Vagina (tissue), 2 donors: ENCODE measurements at places on chromosomes 3 and 15. TPM values are rescaled to one million over a fixed set of nuclear protein-coding genes. Genes with fewer than 3 reads are reported as not detected.

DNA sequence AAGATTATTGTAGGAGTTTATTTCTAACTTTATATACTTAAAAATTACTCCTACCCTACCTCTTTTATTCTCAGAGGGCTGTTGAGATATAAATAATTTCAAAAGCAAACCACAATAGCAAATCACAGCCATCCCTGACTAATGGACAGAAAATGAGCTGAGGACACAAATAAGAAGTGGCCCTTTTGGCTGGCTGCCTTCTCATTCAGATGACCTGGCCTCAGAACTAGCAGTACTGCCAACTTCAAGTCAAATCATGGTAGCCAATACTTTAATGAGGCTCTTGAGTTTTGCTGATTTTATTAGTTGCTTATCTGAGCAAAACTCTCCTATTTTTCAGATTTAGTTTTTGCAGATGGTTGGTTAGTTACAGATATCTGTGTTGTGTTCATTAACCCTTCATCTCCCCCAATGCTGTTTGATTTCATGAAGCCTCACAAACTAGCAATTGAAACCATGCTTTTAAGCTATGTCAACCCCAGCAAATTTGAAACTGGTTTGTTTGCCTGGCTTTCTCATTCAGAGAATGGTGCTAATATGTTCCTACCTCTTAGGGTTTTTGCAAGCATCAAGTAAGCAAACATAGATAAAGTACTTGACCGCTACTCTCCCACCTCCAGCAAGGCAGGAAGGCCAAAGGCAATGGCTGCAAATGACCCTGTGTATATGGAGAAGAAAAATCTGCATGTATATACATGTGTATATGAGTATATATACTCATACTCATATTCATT is 73.4 kb upstream of the HACD2 start:
- no peak for DNase-seq
- H3K27me3 ChIP-seq, result no peaks in the 10 kb centered on the region
- peak overlapping the region; percentile 86 for H3K27ac ChIP-seq
- peaks cover 95% of the 10 kb centered on the region for H3K4me1 ChIP-seq

DNA sequence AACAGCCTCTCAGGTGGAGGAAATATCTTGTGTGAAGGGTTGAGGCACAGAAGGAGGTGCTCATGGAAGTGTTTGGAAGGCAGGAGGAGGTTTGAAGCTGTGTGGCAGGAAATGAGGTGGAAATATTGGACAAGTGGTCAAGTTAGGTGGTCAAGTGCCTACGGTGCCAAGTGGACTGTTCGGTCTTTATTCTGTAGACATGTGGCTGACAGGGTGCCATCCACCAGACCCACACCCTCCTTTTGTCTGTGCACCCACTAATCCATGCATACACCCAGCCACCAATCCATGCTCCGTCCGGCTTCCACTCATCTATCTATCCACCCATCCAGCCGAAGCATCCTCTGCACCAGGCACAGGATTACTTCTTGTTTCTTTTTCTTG is 2.2 kb downstream of the SLC6A20 start:
- H3K27ac ChIP-seq, result no peak overlapping the region
- no peaks in the 10 kb centered on the region for H3K36me3 ChIP-seq
- no peaks in the 10 kb centered on the region for H3K27me3 ChIP-seq
- peaks cover 13% of the 10 kb centered on the region for H3K4me1 ChIP-seq

- H3K36me3 ChIP-seq, result no peaks in the 10 kb centered on the region
- H3K27ac ChIP-seq, result peak overlapping the region; percentile 46
- H3K27me3 ChIP-seq, result no peaks in the 10 kb centered on the region
- peaks cover 31% of the 10 kb centered on the region for H3K4me1 ChIP-seq
- peak; percentile 67 for DNase-seq
Measured at GRCh38 chr15:77507143-77507897, 86.6 kb downstream of the HMG20A start.

DNA sequence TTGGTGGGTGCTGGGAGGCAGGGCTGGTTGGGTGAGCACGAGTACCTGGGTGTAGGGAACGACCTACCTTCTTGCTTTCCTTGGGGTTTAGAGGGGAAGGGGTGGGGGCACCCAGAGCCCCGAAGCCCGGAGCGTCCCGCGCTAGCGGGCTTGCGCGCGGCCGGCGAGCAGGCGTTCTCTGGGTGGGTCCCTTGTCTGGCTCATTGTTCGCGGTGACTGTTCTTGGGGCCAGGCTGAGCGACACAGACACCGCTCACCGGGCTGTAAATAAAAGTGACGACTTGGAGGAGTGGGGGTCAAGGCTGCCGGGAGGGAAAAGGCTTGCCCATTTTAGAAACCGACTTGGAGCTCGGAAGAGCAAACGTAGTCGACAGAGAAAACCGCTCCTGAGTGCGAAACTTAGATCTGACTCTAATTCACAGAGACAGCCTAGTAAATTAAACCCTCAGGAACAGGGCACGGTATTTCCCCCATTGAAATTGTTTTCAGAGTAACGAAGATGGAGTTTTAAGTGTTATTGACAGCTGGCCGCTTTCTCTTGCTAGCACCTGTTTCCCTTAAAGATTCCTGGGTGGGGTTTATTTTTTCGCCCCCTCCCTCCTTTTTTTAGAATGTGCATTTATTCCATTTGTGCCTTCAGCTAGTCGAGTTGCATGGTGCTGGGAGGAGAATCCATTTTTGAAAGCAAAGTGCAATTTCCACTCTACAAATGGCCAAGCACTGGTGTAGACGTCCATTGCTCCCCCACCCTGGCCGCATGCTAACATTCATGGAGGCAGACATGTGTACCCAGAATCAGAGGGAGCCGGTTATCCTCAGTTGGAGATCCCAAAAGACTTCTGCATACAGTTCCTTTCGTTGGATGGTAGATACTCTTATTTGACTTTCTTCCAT is 532.1 kb upstream of the SEMA6D start:
- H3K4me1 ChIP-seq, result peaks cover 14% of the 10 kb centered on the region
- H3K36me3 ChIP-seq, result no peaks in the 10 kb centered on the region
- H3K27me3 ChIP-seq, result peaks cover 4% of the 10 kb centered on the region
- H3K27ac ChIP-seq, result no peak overlapping the region
- H3K4me3 ChIP-seq, result peak overlapping the region; percentile 48

DNA sequence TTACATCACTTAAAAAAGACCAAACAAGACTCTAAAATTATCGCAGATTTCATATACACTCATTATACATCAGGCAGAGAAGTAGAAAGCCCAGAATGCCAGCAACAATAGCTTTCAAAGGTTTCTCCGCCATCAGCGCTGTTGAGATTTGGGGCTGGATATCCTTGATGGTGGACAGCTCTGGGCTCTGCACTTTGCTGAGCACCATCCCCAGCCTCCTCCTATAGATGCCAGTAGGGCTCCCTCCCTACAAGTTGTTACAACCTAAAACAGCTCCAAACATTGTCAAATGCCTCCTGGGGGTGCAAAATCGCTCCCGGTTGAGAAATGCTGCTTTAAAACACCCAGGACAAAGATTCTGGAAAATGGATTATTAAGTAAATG is 73.5 kb downstream of the ATP10A start:
- no peak overlapping the region for H3K4me3 ChIP-seq
- no peaks in the 10 kb centered on the region for H3K27me3 ChIP-seq
- peaks cover 33% of the 10 kb centered on the region for H3K4me1 ChIP-seq
- H3K27ac ChIP-seq, result peak overlapping the region; percentile 49
- no peak for DNase-seq

GRCh38 chr3:113183748-113184661 is 27.4 kb upstream of the BOC start:
- H3K27me3 ChIP-seq, result no peaks in the 10 kb centered on the region
- no peaks in the 10 kb centered on the region for H3K36me3 ChIP-seq
- no peaks in the 10 kb centered on the region for H3K4me1 ChIP-seq
- DNase-seq, result no peak
- H3K27ac ChIP-seq, result no peak overlapping the region
- H3K4me3 ChIP-seq, result no peak overlapping the region

- no peaks in the 10 kb centered on the region for H3K4me1 ChIP-seq
- no peaks in the 10 kb centered on the region for H3K27me3 ChIP-seq
- no peak for DNase-seq
- no peak overlapping the region for H3K27ac ChIP-seq
Measured at GRCh38 chr3:157856078-157856939, 249.9 kb downstream of the SHOX2 start.

DNA sequence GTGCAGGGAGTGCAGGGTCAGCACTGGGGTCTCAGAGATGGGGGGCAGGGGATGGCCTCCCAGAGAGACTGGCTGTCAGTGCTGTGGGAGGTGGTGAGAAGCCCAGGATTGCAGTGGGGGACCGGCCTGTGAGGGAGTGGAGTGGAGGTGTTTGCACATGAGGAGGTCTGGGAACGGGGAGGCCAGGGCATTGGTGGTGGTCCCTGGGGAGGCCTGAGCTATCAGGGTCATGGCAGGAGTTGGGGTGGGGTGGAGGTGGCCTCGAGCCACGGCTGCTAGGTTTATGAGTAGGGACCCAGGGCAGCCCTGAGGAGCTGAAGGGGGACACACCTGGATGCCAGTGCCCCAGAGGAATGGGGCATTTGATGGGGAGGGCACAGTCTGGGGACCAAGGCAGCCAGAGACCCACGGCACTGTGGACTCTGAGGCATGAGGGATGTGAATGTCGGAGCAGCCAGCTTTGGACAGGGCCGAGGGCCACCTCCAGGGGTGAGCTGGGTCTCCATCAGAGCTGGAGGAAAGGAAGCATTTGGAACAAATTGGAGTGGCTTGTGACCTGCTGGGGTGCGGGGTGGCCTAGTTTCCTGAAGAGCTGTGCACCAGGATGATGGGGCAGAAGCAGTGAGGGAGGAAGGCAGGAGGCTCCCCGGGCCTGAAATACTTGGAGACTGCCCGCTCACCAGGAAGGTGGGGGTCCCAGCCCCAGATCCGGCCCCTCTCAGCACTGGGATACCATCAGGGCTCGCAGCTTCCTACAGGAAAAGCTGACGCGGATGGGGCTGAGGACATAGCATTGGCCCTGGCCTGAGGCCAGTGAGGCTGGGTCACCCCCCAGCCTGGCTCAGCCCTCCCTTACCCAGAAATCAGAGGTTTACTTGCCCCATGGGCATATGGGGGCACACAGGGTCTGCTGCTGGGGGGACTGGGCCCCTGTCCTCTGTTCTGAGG is 9.5 kb upstream of the CSPG4 start:
- DNase-seq, result no peak
- no peak overlapping the region for H3K4me3 ChIP-seq
- no peaks in the 10 kb centered on the region for H3K36me3 ChIP-seq
- no peaks in the 10 kb centered on the region for H3K27me3 ChIP-seq
- no peak overlapping the region for H3K27ac ChIP-seq

Gene PLA2G4E
- 8.8 TPM for total RNA-seq

Gene IQCF6
- not detected for total RNA-seq

Gene TERC
- total RNA-seq, result 204 TPM

Gene MUC4
- 36.1 TPM for total RNA-seq
